ENCODE measurements at places on chromosomes 7 and 10. TPM values are rescaled to one million over a fixed set of nuclear protein-coding genes. Genes with fewer than 3 reads are reported as not detected.
A peak's percentile ranks its signal among the peaks of the same experiment; 100 is the strongest.

DNA sequence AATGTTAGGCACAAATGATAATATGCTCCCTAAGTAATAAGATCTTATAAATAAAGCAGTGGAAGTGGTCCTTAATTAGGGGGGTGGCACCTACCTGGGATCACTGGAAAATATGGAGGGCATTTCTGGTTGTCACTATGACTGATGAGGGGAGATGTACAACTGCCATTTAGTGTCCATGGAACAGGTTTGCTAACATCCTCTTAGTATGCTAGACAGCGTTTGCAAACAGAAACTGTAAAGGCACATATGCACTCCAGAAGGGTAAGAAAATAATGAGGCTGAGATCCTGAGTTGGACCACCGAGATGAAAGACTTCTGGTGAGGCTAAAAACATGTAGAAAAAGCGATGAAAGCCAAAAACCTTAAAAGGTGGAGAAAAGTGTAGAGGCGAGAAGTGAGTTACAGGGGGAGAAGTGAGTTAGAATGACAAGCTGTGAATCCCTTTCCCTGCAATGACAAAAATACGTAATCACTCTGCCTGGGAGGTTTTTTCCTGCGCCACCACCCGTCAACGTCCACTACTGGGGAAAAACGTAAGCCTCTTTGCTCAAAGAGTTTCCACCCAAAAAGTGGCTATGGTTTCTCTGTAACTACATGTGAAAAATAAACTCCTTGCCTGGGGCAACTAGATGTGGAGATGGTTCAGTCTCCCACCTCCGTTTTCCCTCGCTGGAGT is 767 bp downstream of the KRIT1 start:
- no peak for DNase-seq
- H3K4me1 ChIP-seq: peaks cover 35% of the 10 kb centered on the region
- no peaks in the 10 kb centered on the region for H3K27me3 ChIP-seq

GRCh38 chr10:118687472-118687871 is 67.3 kb downstream of the CACUL1 start:
- peaks cover 38% of the 10 kb centered on the region for H3K36me3 ChIP-seq
- H3K27ac ChIP-seq: no peak overlapping the region
- DNase-seq: no peak
- no peaks in the 10 kb centered on the region for H3K27me3 ChIP-seq

DNA sequence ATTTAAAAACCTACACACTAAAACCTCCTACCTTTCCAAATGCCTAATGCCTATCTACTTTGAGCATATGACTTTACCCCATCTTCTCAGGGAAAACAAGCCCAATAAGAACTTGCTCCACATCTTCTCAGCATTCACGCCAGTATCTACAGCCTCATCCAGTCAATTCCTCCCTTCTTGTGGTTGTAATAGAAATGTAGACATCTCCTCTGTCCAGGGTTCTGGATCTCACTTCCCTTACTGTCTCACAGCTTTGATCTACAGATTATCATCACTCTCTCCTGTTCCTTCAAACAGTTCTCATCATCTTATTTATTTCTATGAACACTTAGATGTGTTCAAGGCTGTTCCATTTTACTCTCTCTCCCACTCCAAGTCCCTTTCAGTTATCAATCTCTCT is 70.4 kb upstream of the NOBOX start:
- H3K27ac ChIP-seq: no peak overlapping the region
- no peak for DNase-seq
- H3K4me1 ChIP-seq: peaks cover 7% of the 10 kb centered on the region
- no peaks in the 10 kb centered on the region for H3K36me3 ChIP-seq
- peaks cover 22% of the 10 kb centered on the region for H3K27me3 ChIP-seq
- H3K4me3 ChIP-seq: no peak overlapping the region

- H3K36me3 ChIP-seq: no peaks in the 10 kb centered on the region
- H3K27ac ChIP-seq: peak overlapping the region; percentile 5
Observed at GRCh38 chr7:117269886-117270285, 53.0 kb downstream of the WNT2 start.

GRCh38 chr7:28473571-28474281 is 61.4 kb downstream of the CREB5 start:
- DNase-seq: no peak
- no peaks in the 10 kb centered on the region for H3K36me3 ChIP-seq
- peaks cover 26% of the 10 kb centered on the region for H3K4me1 ChIP-seq

DNA sequence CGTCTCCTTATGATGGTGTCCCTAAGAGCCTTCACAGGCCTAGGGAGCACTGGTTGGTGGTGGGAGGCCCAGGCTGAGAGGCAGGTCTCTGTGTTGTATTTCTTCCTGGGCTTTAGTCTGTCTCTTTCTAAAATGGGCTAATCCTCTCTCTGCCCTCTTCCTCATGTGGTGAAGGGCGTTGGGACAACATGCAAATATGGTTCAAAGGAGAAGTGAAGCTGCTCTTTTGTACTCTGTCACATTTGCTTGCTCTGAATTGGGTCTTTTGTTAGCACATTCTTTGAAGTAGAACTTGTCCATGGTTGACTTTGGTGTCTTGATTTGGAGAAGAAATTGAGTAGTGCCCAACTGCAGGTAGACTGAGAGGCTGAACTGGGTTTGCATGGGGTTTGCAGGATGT is 814 bp downstream of the HK1 start:
- peaks cover 9% of the 10 kb centered on the region for H3K4me1 ChIP-seq
- no peak overlapping the region for H3K4me3 ChIP-seq
- no peak for DNase-seq
- no peak overlapping the region for H3K27ac ChIP-seq

- no peak for DNase-seq
- no peak overlapping the region for H3K4me3 ChIP-seq
- H3K36me3 ChIP-seq: no peaks in the 10 kb centered on the region
- peaks cover 52% of the 10 kb centered on the region for H3K4me1 ChIP-seq
- H3K27ac ChIP-seq: peak overlapping the region; percentile 50
- no peaks in the 10 kb centered on the region for H3K27me3 ChIP-seq
Observed at GRCh38 chr10:5556576-5556975, 31.8 kb downstream of the CALML3 start.

DNA sequence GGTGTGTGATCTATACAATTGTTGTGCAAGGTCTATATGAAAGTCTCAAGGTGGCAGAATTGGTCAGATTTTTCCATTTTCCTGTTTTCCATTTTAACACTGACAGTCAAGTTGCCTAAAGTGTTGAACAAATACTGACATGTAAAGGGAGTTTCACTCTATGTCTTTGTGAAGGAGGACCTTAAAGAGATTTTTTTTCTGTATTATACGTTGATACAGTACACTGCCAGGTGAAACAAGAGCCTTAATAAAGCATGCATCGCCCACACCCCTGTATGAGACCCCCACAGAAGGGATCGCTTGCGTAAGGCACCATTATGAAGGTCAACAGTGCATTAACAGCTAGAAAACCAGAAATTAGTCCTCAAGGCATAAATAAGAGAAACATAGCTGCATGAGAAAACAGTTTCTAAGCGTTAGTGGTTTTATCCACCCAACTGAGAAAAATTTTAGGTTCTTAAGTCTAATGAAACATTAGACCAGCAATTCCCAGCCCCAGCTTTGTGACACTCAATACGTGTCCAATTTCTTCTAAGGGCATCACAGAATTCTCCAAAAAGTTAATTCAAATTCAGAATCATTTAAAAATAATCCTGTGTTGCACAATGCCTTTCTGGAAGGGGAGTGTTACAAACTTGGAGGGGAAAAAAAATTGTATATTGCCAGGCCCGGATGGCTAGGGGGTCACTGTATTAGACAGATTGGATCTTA is 6.9 kb downstream of the KLF6 start:
- no peak overlapping the region for H3K4me3 ChIP-seq
- H3K27ac ChIP-seq: peak overlapping the region; percentile 48
- peaks cover 73% of the 10 kb centered on the region for H3K4me1 ChIP-seq
- H3K36me3 ChIP-seq: peaks cover 42% of the 10 kb centered on the region

GRCh38 chr10:114957673-114958072 is 19.7 kb downstream of the TRUB1 start:
- H3K4me3 ChIP-seq: no peak overlapping the region
- no peaks in the 10 kb centered on the region for H3K27me3 ChIP-seq
- no peak for DNase-seq

DNA sequence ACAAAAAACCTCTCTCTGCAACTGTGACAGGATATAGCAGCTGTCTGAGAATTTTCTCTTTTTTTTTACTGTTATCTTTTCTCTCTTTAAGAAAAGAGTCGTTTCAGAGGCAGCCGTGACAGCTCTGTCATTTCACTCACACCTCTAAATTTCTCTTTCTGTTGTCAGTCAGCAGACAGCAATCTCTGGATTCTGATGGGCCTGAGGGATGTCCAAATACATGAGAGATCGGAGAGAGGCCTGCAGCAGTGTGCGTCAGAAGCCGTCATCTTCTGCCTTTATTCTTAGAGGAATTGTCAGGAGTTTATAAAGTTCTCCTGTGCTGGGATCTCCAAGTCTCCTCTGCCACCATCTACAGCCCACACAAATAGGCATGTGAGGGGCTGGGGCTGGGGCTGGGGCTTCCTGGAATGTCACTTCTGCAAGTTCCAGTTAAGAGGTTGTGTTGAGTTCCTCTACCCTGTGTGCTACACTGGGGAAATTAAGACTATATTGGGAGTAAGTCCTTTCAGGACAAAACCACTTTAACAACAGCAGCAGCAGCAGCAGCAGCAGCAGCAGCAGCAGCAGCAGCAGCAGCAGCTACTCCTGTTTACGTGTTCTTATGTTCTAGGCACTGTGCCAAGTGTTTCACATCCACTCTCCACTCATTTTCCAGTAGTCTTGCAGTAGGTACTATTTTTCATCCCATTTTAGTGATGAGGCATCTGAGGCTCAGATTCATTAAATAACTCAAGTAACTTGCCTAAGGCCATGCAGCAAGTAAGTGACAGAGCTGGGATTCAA is 541.3 kb downstream of the LRMDA start:
- H3K27ac ChIP-seq: peak overlapping the region; percentile 27
- H3K4me3 ChIP-seq: no peak overlapping the region
- no peaks in the 10 kb centered on the region for H3K36me3 ChIP-seq
- peaks cover 35% of the 10 kb centered on the region for H3K4me1 ChIP-seq
- peaks cover 33% of the 10 kb centered on the region for H3K27me3 ChIP-seq

- peaks cover 56% of the 10 kb centered on the region for H3K4me1 ChIP-seq
- peaks cover 16% of the 10 kb centered on the region for H3K36me3 ChIP-seq
- peak overlapping the region; percentile 89 for H3K4me3 ChIP-seq
- H3K27me3 ChIP-seq: no peaks in the 10 kb centered on the region
- H3K27ac ChIP-seq: peak overlapping the region; percentile 86
Observed at GRCh38 chr10:5448333-5449001, 36.1 kb downstream of the NET1 start.

GRCh38 chr10:17597386-17597785 is 19.8 kb downstream of the HACD1 start:
- H3K36me3 ChIP-seq: no peaks in the 10 kb centered on the region
- no peak overlapping the region for H3K4me3 ChIP-seq
- H3K27me3 ChIP-seq: no peaks in the 10 kb centered on the region
- no peak overlapping the region for H3K27ac ChIP-seq

DNA sequence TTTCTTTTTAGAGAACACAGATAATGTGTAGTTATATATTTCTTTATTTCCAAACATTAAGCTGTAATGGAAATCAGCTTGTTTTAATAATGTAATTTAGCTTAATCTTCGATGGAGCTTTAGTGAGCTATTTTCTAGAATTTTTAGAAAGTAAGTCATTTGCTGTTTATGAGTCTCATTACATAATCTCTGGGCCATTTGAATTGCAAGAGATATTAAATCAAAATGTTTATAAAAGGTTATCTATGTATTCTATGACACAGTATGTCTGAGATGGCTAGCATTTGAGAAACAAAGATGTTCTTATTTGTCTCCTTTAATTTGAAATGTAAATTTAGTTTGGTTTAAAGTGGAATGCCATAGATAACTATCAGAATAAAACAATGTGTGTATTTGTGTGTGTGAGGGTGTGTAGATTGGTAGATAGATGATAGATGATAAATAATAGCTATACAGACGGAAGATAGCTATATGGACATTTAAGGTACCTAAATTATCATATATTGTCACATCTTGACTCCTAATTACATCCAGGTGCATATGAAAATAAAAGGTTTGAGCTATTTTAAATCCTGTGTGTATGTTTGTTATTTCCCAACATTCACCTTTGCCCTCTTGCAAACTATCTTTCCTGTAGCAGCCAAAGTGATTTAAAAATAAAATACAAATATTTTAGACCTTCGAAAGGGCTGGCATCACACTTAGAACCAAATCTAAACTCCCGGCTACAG is 478.0 kb upstream of the KLF6 start:
- H3K27ac ChIP-seq: no peak overlapping the region
- no peaks in the 10 kb centered on the region for H3K27me3 ChIP-seq
- no peak for DNase-seq
- H3K4me1 ChIP-seq: peaks cover 26% of the 10 kb centered on the region
- H3K36me3 ChIP-seq: no peaks in the 10 kb centered on the region
- H3K4me3 ChIP-seq: no peak overlapping the region

- no peaks in the 10 kb centered on the region for H3K27me3 ChIP-seq
- peak overlapping the region; percentile 7 for H3K4me3 ChIP-seq
- DNase-seq: no peak
- peak overlapping the region; percentile 76 for H3K27ac ChIP-seq
- H3K4me1 ChIP-seq: peaks cover 21% of the 10 kb centered on the region
Observed at GRCh38 chr10:31707093-31708039, 221.3 kb downstream of the ARHGAP12 start.

- H3K27ac ChIP-seq: no peak overlapping the region
- no peaks in the 10 kb centered on the region for H3K4me1 ChIP-seq
- no peak overlapping the region for H3K4me3 ChIP-seq
- no peak for DNase-seq
Observed at GRCh38 chr7:102193806-102194205, 92.9 kb upstream of the SH2B2 start.

- H3K4me3 ChIP-seq: no peak overlapping the region
- H3K36me3 ChIP-seq: no peaks in the 10 kb centered on the region
- no peak overlapping the region for H3K27ac ChIP-seq
- H3K27me3 ChIP-seq: no peaks in the 10 kb centered on the region
Observed at GRCh38 chr10:10824591-10825148, 193.0 kb upstream of the CELF2 start.

DNA sequence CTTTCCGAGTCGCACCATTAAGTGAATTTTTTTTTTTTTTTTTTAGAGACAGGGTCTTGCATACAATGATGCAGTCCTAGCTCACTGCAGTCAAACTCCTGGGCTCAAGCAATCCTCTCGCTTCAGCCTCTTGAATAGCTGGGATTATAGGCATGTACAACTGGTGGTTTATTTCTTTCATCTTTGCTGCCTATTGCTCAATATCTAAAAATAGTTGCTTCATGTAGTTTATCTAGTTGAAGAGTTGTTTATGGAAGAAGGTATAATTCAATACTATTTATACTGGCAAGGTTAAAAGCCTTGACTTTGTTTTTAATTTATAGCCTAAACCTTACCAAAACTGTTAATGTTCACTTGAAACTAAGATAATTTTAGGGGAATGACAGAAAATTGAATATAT is 66.9 kb downstream of the SEMA3D start:
- H3K36me3 ChIP-seq: peaks cover 38% of the 10 kb centered on the region
- no peaks in the 10 kb centered on the region for H3K27me3 ChIP-seq
- peak overlapping the region; percentile 21 for H3K27ac ChIP-seq

- H3K27me3 ChIP-seq: no peaks in the 10 kb centered on the region
- DNase-seq: no peak
- H3K4me3 ChIP-seq: no peak overlapping the region
- H3K27ac ChIP-seq: peak overlapping the region; percentile 5
Observed at GRCh38 chr7:80847027-80847426, 71.8 kb downstream of the SEMA3C start.

The TMEM273 gene
- total RNA-seq: not detected

The MRLN gene
- total RNA-seq: not detected

The CCDC3 gene
- 5.4 TPM for total RNA-seq

The LAMB4 gene
- 18.3 TPM for total RNA-seq

The LBX1 gene
- total RNA-seq: not detected

The CHRM2 gene
- total RNA-seq: 40.9 TPM

The COL26A1 gene
- total RNA-seq: 109 TPM
